ENCODE measurements at places on chromosomes 12 and 14.

GRCh38 chr14:68576496-68577244, 216.2 kb downstream of the ZFP36L1 start:
- DNase-seq, result peak; percentile 69

GRCh38 chr14:99325591-99325990, 53.6 kb upstream of the BCL11B start:
- DNase-seq, result no peak

- DNase-seq, result no peak
Measured at GRCh38 chr12:3646561-3647241, 106.2 kb downstream of the CRACR2A start.

DNA sequence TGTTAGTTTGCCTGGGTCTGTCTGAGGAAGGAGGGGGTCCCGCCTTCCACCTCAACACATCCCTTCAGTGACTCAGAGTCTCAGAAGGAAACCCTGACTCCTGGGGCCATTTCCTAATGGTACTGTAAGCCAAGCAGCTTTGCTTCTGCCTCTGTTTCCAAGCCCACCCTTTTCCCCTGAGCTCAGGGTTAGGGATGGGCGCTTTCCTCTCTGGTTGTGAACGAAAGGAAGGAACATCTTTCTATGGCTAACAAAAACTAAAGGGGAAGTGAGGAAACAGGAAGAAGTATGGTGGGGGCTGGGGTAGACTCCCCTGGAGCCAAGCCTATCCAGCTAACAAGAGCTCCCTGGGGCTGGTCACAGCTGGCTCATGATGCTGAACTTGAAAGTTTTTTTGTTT, 11.6 kb upstream of the UNC119B start:
- no peak for DNase-seq

- DNase-seq, result no peak
Measured at GRCh38 chr14:53147893-53148292, 5.2 kb downstream of the DDHD1 start.

GRCh38 chr12:104258476-104259067, 43.0 kb downstream of the TXNRD1 start:
- DNase-seq, result no peak

- DNase-seq, result no peak
Measured at GRCh38 chr14:24115422-24116127, 826 bp upstream of the NRL start.
